ENCODE measurements at places on chromosomes 6 and 20. TPM values are rescaled to one million over a fixed set of nuclear protein-coding genes. Genes with fewer than 3 reads are reported as not detected.

Gene CD83
- 1.7 TPM for total RNA-seq

Gene C20orf141
- total RNA-seq, result 0.49 TPM

Gene MEA1
- total RNA-seq, result 93.3 TPM

Gene CD109
- total RNA-seq, result 70.4 TPM

Data from A549 treated with AZD2906 at 1 μM for 4 hours (cell line).